Activated T-helper 1 cell treated with anti-CD3 and anti-CD28 coated beads, Interleukin-12 subunit alpha, Interleukin-12 subunit beta, Interleukin-2, Interleukin-4 antibody, amounts not matched to agents 30 ng/mL and 10 ng/mL and 1 ng/mL, durations not matched to agents 14 hours and 24 hours and 36 hours (primary cell): ENCODE measurements at places on chromosomes 5 and 9. TPM values are rescaled to one million over a fixed set of nuclear protein-coding genes. Genes with fewer than 3 reads are reported as not detected.

The GABRA1 gene
- total RNA-seq: not detected in 2 replicates

The RUFY1 gene
- 37.0 and 38.3 TPM in 2 replicates for total RNA-seq

The TNFSF15 gene
- total RNA-seq: 1.4 and 1.5 TPM in 2 replicates

The ZNF300 gene
- 0.56 and 0.57 TPM in 2 replicates for total RNA-seq

DNA sequence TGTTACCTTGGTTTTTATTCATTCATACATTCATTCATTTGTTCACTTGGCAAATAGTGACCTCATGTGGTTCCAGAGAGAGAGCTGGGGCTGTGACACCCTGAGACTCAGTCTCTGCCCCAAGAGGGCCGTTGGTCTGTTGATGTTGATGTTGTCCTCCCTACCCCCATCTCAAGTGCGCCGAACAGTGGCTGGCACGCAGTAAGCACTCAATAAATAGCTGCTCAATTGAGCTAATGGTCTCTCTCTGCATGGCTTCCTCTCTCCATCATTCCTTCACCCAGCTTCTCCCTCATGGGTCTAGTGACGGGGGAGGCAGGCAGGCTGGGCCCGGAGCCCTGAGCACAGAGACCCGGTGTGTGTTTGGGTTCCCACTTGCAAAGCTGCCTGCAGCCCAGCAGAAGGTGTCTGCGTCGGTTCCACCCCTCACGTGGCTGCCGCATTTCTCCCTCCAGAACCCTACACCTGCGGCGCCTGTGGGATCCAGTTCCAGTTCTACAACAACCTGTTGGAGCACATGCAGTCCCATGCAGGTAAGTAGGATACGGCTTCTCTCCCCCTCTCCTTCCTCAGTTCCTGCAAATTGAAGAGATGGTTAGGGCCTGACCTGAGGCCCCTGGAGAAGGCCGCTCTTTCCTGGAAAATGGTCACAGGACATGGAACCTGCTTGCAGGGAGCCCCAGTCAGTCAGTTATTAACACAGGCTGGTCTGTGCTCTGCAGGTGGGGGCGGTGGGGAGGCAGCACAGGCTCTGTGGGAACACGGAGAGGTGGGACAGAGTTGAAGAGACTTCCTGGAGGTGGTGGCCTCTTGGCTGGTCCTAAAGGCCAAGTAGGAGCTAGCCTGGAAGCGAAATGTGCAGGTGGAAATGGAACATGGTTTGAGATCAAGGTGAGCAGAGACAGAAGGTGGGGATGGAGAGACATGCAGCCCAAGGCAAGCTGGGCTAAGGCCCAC, 42.0 kb downstream of the AMBP start:
- DNase-seq: no peak
- no peaks in the 10 kb centered on the region for H3K36me3 ChIP-seq
- H3K4me3 ChIP-seq: no peak overlapping the region
- no peaks in the 10 kb centered on the region for H3K4me1 ChIP-seq

DNA sequence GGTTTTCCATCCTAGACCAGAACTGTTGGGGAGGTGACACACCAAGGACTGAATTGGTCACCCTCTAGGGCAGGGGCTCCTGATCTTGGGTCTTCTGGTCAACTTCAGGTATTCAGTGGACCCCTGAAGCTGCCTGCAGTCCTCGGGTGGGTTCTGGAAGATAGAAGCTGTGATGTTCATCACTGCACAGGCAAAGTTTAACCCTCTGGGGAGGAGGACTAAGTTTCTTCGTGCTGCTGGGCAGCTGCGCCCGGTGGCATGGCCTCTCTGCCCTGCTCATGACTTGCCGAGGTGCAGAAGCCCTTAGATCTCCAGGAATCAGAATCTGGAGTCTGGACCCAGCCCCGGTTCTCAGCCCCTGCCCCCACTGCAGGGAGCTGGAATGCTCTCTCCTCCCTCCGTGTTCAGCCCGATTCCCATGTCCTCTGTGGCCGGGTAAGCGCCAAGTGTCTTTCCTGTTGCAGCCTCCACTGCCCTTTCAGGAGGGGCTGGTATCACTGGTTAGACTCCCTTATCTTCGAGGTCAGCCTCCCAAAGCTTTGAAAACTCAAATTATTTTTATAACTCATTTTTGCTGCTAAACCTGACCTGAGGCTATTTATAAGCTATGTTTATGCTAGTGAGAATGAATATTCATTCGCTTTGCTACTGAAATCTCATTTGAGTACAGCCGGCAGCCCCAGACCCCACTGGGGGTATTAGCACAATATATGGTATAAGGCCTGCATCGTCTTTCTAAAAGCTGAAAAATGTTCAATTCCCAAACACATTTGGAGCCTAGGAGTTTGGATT, 1.7 kb downstream of the LAMC3 start:
- H3K36me3 ChIP-seq: no peaks in the 10 kb centered on the region
- no peaks in the 10 kb centered on the region for H3K4me1 ChIP-seq
- no peak overlapping the region for H3K27ac ChIP-seq
- peaks cover 19% of the 10 kb centered on the region for H3K27me3 ChIP-seq
- no peak for DNase-seq

The MXD3 gene
- total RNA-seq: 9.6 and 11.8 TPM in 2 replicates

The LPAR1 gene
- total RNA-seq: not detected in 2 replicates

DNA sequence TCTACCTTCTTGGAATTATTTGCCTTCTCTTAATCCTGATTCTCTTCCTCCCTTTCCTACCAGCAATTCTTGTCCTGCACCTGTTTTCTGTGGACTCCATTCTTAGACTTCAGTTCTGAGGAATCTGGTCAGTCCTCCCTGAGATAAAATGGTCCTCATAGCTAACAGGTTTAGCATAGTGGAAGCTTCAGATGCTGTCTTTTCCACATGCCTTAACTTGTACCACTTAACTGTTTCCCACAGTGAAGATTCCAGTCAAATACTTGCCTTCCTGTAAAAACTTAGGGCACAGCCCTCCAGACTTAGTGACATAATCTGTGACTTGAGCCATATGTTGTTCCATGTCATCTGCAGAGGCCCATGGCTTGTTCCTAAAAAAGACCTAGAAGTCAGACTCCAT, 261.3 kb downstream of the CWC27 start:
- no peak overlapping the region for H3K27ac ChIP-seq
- no peak overlapping the region for H3K4me3 ChIP-seq
- no peak for DNase-seq
- H3K36me3 ChIP-seq: peaks cover 1% of the 10 kb centered on the region
- no peaks in the 10 kb centered on the region for H3K27me3 ChIP-seq

DNA sequence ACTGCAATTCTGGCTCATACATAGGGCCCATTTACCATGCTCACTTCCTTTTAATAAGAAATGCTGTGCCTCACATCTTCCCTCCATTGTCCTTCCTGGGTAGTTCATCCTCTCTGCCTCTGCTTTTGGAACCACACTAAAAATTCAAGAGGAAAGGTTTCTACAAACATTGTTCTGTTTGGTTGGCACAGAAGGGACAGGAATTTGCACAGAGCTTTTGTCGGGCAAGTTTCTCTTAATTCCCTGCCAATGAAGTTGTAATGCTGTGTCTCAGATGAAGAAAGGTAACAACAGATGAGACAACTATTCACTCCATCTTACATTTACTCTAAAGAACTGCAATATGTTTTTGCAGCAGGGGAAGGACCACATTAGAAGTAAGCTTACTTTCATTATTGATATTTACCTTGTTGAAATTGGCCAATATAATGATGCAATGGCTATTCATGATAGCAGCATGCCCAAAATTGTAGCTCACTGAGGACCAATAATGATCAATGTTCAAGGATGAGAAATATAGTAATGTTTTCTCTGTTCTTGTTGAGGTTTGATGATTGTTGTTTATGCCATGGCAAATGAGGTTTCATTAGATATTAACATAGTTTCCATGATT, 82.5 kb upstream of the HMHB1 start:
- H3K4me3 ChIP-seq: no peak overlapping the region
- peaks cover 3% of the 10 kb centered on the region for H3K27me3 ChIP-seq
- H3K27ac ChIP-seq: no peak overlapping the region
- peaks cover 2% of the 10 kb centered on the region for H3K36me3 ChIP-seq

DNA sequence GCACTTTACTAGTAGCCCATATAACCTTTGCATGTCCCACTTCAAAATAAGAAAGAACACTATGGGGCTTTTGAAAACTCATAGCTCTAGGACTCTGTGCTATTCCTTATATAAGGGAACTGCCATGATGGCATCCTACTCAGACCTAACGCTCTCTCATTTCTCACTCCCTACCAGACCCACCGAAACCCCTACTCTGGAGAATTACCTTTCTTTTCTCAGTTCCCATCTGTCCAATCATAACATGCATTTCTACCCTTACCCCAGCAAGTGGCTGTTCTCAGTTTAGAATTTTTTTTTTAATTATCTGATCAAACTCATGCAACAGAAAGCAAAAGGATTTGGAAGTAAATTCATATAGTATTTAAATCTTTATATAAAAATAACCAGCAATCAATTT, 27.3 kb downstream of the CARNMT1 start:
- no peaks in the 10 kb centered on the region for H3K4me1 ChIP-seq
- H3K27ac ChIP-seq: no peak overlapping the region
- no peaks in the 10 kb centered on the region for H3K27me3 ChIP-seq
- H3K36me3 ChIP-seq: peaks cover 17% of the 10 kb centered on the region

The TMC1 gene
- total RNA-seq: not detected in 2 replicates

DNA sequence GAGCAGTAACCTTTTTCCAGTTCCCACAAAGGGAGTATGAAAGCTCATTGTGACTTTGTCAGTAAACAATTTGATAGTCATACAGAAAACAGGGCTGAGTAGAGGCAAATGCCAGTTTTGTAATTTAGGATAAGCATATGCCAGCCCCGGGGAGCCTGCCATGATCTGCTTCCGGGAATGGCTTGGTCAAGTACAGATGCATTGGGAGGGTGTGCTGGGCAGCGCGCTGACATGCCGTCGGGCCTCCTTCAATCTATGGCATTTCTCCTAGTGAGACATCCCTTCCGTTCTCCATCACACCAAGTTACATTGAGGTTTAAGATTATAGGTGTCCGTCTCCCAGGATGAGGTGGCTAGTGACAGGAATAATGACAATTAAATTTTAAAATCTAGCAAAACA, 48.6 kb downstream of the GNA14 start:
- H3K36me3 ChIP-seq: no peaks in the 10 kb centered on the region
- no peak overlapping the region for H3K27ac ChIP-seq
- no peak overlapping the region for H3K4me3 ChIP-seq
- no peaks in the 10 kb centered on the region for H3K4me1 ChIP-seq

DNA sequence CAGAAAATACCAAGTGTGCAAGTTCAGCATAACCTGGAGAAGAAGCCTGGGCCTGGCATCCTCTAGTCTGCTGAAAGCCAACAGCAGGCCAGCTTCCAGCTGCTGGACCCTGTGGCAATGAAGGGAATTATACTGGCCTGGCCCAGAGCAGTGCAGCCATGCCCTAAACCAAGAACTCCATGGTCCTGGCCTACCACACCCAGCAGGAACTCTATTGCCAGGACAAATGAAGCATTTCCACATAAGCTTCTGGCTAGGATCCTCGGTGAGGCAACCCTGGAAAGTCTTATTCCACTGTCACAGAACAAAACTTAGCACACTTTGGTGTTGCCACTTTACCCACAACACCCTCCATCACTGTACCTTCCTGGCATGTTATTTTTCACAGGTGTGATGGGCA, 35.5 kb downstream of the CDK5RAP2 start:
- peaks cover 42% of the 10 kb centered on the region for H3K36me3 ChIP-seq
- H3K27me3 ChIP-seq: no peaks in the 10 kb centered on the region
- no peak overlapping the region for H3K27ac ChIP-seq
- H3K4me3 ChIP-seq: no peak overlapping the region

The IPPK gene
- 14.8 and 14.9 TPM in 2 replicates for total RNA-seq

- no peaks in the 10 kb centered on the region for H3K27me3 ChIP-seq
- H3K4me1 ChIP-seq: no peaks in the 10 kb centered on the region
Measured at GRCh38 chr9:136567651-136568287, 21.9 kb upstream of the NOTCH1 start.

The IL13 gene
- total RNA-seq: 294 and 308 TPM in 2 replicates

- no peak overlapping the region for H3K27ac ChIP-seq
- no peaks in the 10 kb centered on the region for H3K4me1 ChIP-seq
- no peak for DNase-seq
- H3K27me3 ChIP-seq: no peaks in the 10 kb centered on the region
- H3K36me3 ChIP-seq: no peaks in the 10 kb centered on the region
Measured at GRCh38 chr5:45533663-45534062, 162.5 kb downstream of the HCN1 start.

- H3K27me3 ChIP-seq: no peaks in the 10 kb centered on the region
- no peak overlapping the region for H3K27ac ChIP-seq
- H3K4me3 ChIP-seq: no peak overlapping the region
- peaks cover 9% of the 10 kb centered on the region for H3K36me3 ChIP-seq
Measured at GRCh38 chr9:14661421-14662059, 31.7 kb downstream of the ZDHHC21 start.

- no peak overlapping the region for H3K4me3 ChIP-seq
- H3K4me1 ChIP-seq: no peaks in the 10 kb centered on the region
- DNase-seq: no peak
- H3K27ac ChIP-seq: no peak overlapping the region
- H3K36me3 ChIP-seq: no peaks in the 10 kb centered on the region
Measured at GRCh38 chr9:136338511-136338910, 11.2 kb downstream of the GPSM1 start.

- peaks cover 39% of the 10 kb centered on the region for H3K27me3 ChIP-seq
- no peaks in the 10 kb centered on the region for H3K36me3 ChIP-seq
- no peak overlapping the region for H3K27ac ChIP-seq
- H3K4me1 ChIP-seq: peaks cover 8% of the 10 kb centered on the region
Measured at GRCh38 chr9:105658351-105658750, 3.9 kb upstream of the TAL2 start.

The WDR36 gene
- total RNA-seq: 82.5 and 85.7 TPM in 2 replicates

The PROB1 gene
- 9.1 and 9.3 TPM in 2 replicates for total RNA-seq

- peaks cover 15% of the 10 kb centered on the region for H3K27me3 ChIP-seq
- no peak for DNase-seq
- no peak overlapping the region for H3K27ac ChIP-seq
- H3K4me1 ChIP-seq: no peaks in the 10 kb centered on the region
- no peaks in the 10 kb centered on the region for H3K36me3 ChIP-seq
Measured at GRCh38 chr9:99489060-99489413, 267.0 kb downstream of the SEC61B start.

DNA sequence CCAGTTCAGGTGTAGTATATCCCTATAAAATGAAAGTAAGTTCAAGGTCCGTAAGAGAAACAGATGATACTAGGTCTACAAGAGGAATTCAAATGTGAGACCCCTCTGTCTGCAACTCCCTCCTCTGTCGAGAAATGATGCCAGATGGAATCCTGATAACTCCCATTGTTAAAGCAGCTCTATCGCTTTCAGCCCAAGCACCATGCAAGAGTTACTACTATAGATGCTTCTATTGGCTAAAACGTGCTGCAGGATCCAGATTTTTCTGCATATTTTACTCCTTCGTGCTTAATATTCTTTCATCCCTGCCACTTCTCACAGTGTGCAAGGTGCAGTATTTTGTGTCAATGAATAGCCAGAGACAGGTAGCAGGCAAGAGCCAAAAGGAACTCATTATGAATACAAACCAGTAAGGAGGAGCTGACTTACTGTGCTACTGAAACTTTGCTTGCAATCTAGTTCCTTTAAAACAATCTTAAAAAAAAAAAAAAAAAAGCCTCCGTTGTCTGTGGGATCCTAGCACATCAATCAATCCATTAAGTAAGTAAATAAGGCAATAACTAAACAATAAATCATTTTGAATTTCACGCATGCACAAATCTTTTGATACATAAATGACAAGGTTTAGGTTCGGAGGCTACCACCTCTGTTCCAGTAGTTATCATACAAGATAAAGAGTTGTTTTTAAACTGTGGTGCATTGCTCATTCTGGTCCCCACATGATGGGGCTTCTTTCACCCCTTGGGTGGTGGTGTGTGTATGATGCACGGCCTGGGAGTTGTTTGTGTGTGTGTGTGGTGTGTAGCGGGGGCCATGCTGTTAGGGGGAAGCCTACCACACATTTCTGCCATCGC, 151.1 kb upstream of the MPDZ start:
- H3K4me1 ChIP-seq: no peaks in the 10 kb centered on the region
- H3K36me3 ChIP-seq: no peaks in the 10 kb centered on the region
- H3K4me3 ChIP-seq: no peak overlapping the region
- DNase-seq: no peak
